ENCODE measurements at places on chromosomes 5 and 9. TPM values are rescaled to one million over a fixed set of nuclear protein-coding genes. Genes with fewer than 3 reads are reported as not detected.

ZNF879 gene
- 1.2 TPM for total RNA-seq

- no peak for ATAC-seq
Measured at GRCh38 chr9:131122158-131122557, 3.2 kb upstream of the NUP214 start.

DNA sequence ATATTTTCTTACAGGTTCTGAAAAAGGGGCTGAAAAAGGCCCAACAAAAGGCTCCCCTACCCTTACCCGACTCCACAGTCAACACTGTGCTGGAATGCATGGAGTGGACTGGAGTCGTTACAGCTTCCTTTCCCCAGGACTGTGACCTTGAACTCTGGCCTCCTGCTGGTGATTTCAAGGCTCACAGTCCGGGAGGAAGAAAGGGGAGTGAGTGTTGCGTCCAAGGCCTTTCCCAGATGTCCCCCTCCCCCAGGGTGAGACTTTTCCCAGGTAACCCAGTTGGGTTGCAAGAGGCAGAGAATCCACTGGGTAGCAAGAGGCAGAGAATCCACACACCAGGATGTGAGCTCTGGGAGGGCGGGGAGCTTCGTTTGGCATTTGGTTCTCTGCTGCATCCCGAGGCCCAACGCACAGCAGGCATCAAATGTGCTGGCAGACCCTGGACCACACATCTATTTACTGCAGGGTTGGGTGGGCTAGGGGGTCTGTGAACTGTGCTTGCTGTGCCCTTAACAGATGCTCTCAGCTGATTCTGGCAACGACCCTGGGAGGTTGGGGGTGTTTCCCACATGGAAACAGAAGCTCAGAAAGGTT lies 37.5 kb downstream of the FABP6 start:
- ATAC-seq = no peak

PLAC8L1 gene
- 0.52 TPM for total RNA-seq

DNA sequence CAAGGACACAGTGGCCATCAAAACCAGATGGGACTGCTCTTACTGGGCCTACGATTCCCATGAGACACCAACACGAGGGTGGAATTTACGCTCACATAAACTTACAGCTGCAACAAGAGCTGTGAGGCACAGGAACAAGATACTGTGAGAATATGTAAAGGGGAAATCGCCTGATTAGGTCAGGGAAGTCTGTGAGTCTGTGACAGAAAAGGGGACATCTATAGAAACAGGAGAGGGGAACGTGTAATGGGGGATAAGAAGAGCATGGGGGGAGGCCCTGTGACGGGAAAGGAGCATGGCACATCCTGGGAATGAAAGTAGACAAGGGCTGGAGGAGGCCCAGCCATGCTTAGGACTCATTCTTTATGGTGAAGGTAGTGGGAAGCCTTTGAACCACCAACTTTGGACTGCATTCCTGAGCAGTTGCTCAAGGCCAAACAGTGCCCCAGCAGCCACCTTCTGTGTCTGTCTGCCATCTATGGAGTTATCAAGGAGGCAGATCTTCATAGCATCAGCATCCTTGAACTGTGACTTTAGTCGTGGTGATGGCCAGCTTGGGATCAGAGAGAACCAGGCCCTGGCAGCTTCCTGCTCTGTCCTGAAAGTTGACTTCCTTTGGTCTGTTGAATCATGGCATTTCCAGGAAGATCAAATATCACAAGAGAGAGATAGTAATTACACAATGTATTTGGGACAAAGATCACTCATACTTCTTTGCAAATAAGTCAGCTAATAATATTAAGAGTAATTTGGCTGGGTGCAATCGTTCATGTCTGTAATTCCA lies 87.9 kb upstream of the FAM169A start:
- ATAC-seq = no peak

DIPK1B gene
- 0.76 TPM for total RNA-seq

CNOT8 gene
- 25.7 TPM for total RNA-seq

- no peak for ATAC-seq
Measured at GRCh38 chr5:154287136-154287535, 96.6 kb downstream of the GALNT10 start.

MAMDC4 gene
- total RNA-seq = 1.3 TPM

C9orf153 gene
- total RNA-seq = 0.12 TPM

GRCh38 chr9:71756753-71757152 lies 11.6 kb downstream of the CEMIP2 start:
- no peak for ATAC-seq

GRCh38 chr5:83718195-83718825 lies 2.3 kb downstream of the HAPLN1 start:
- peak; percentile 61 for ATAC-seq

CCIN gene
- not detected for total RNA-seq

GRCh38 chr9:112174965-112175795 lies at the start of gene SUSD1:
SUSD1 (minus strand) TSS chr9:112175297; CDS start chr9:112175235, 62 bp downstream.
- peak; percentile 43 for ATAC-seq

- no peak for ATAC-seq
Measured at GRCh38 chr5:31982027-31982426, 192.1 kb downstream of the GOLPH3 start.

- peak; percentile 86 for ATAC-seq
Measured at GRCh38 chr9:114098021-114098935, 814 bp downstream of the KIF12 start.

- no peak for ATAC-seq
Measured at GRCh38 chr5:139108063-139108824, 89.9 kb downstream of the SIL1 start.

SLC6A3 gene
- 0.16 TPM for total RNA-seq

- no peak for ATAC-seq
Measured at GRCh38 chr9:109016132-109016531, 2.8 kb upstream of the CTNNAL1 start.

HRCT1 gene
- 1.2 TPM for total RNA-seq

DOCK2 gene
- 2.2 TPM for total RNA-seq

ADCY2 gene
- 0.12 TPM for total RNA-seq

DNA sequence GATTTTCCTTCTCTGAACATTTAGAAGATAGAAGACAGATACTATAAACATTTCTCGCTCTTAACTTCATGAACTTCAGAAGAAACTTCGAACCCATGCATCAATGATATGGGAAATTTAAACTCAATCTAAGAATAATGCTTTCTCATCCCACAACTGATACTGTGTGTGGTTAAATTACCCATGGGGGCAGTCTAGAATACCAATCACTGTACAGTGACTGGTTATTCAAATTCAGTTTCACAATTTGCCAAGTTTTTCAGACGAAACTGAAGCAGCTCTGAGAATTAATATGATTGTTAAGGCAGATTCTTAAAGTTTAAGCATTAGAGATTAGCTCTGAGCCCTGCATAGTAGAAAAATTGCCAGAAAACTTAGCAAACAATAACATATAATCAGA lies 431.0 kb downstream of the SH3GL2 start:
- no peak for ATAC-seq

DNA sequence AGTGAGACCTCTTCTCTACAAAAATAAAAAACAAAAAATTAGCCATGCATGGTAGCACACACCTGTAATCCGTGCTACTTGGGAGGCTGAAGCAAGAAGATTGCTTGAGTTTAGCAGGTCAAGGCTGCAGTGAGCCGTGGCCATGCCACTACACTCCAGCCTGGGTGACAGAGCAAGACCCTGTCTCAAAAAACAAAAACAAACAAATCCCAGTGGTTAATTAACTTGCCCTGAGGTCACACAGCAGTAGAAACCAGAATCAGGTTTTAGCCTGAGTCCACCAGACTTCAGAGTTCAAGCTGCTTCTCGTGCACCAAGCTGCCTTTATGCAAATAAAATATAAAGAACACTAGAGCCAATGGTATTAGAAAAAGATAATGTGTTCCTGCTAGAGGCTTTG lies 169.7 kb downstream of the GOLPH3 start:
- ATAC-seq = no peak

CBY3 gene
- total RNA-seq = not detected

- ATAC-seq = no peak
Measured at GRCh38 chr5:68345171-68345570, 129.6 kb downstream of the PIK3R1 start.

- ATAC-seq = no peak
Measured at GRCh38 chr5:146620031-146620668, 104.2 kb upstream of the GPR151 start.

GRCh38 chr9:82404881-82405280 lies 416.3 kb downstream of the SPATA31D1 start:
- no peak for ATAC-seq

DNA sequence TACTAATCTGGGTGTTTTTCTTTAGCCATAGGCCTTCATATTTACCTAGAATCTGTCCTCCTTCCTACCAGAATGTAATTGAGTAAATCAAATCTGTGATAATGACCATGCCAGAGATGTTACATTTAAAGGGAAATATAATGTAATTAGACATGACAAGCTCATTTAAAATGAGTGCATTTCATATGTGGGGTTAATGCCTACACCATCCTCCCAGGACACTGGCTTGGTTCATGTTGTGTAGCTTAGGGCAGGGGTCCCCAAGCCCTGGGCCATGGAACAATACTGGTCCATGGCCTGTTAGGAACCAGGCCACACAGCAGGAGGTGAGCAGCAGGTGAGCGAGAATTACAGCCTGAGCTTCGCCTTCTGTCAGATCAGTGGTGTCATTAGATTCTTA lies 276.9 kb upstream of the DAP start:
- ATAC-seq = no peak

- ATAC-seq = peak; percentile 10
Measured at GRCh38 chr5:150034662-150035061, 34.1 kb downstream of the HMGXB3 start.

GRCh38 chr5:122870219-122870856 lies 24.9 kb downstream of the SNX24 start:
- ATAC-seq = no peak

DNA sequence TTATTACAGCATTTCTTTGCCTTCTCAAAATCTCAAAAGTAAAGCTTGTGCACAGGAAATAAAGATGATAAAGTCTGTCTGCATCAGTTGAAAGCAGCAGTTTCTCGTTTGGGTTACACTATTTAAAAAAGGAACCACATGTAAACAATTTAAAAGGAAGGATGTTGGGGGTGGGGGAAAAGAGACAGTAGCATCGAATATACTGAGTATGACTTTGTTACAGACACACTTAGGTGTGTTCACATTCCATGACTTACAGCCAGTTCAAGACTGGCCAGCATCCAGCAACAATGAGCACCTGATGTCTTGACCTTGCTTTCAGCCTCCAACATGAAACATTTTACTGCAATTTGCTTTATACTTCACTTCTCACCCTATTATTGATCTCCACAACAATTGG lies 8.7 kb downstream of the GAPT start:
- ATAC-seq = no peak

GRCh38 chr9:91500509-91501014 lies 76.9 kb upstream of the NFIL3 start:
- no peak for ATAC-seq

DNA sequence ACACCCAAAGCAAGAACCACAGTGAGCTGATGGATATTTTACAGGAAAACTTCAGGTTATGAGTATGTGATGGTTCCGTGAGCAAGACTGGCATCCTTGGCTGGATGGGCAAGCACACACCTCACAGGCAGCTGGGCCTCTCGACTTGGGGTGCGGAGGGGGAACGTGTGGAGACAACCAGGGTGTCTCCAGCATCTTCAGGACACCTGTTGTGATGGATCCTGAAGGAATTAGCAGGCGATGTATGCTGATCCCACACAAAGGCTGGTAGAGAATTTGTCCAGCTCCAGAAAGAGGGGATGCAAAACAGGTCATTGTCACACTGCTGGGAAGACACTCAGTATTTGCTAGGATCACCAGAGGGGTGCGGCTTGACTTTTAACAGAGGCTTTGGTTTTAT lies 42.7 kb downstream of the SECISBP2 start:
- ATAC-seq = no peak

PCDH1 gene
- total RNA-seq = 62.7 TPM

DNA sequence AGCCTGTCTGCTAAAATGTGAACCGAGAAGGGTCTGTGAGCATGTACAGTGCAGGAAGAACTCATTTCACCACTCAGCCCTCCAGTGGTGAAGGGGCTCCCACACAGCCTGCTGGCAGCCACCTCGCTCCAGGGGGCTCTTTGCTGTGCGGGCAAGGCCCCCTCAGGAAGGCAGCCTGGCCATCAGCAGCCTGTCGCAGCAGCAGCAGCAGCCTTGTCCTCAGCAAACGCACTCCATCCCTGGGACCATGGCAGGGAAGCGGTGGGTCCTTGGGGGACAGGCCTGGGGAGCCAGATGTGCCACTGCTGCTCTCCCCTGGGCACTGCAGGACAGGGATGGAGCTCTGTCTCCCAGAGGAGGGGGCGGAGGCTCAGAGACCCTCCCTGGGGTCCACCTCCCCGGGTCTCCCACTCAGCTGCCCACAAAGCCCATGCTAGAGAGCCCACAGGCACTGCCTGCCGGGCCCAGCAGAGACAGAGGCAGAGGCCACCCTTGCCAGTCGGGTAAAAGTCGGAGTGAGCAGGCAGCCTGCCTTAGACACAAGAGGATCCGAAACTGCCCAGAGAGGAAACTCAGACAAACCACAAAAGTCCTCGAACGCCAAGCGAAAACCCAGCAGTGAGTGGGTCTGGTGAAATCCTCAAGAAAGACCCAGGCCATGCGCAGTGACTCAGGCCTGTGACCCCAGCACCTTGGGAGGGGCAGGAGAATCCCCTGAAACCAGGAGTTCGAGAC lies 8.0 kb downstream of the BRD3 start:
- no peak for ATAC-seq

DNA sequence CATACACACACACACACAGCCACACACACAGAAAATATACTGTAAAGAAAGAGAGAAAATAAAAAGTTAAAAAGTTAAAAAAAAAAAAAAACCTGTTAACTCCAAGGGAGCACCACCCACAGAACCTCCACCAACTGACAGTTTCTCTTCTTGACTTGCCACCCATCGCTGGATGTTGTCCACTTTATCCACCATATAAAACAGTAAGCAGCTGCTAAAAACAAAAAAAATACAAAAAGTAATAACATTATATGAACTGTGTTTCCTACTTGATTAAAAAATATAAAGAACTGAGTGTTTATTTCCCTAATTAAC lies 1.2 kb downstream of the PURA start:
- no peak for ATAC-seq

DNA sequence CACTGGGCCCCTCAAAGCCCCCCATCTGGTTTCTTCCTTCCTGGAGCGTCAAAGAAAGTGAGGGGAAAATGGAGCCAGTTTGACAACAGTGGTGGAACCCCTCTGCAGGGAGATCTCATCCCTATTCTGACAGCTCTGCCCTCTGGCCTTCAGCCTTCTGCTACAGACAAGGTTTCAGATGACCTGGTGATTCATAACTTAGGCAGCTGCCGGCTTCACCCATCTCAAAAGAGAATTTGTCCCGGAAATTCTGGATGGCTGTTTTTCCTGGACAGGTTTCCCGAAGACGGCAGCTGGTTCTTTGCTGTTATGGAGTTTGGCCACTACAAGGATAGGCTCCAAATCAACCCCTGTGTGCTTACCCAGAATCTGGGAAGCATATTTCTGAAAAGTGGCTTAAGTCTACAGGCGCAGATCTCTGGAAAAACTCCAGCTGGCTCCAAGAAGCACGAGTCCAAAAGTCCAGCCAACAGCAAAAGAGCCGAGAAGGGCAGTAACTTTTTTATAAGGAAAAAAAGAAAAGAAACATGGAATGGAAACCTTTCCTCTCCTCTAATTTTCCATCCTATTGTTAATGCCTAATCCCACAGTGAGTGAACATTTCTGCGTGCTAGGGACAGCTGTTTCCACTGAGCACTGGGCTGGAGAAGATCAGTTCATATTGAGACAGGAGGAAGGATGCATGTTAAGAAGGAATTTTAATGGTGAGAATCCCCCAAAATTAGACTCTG lies 54.5 kb downstream of the ZNF366 start:
- peak; percentile 61 for ATAC-seq

All from esophagus mucosa (tissue), 1 donor.